ENCODE measurements at places on chromosomes 5 and 9.

DNA sequence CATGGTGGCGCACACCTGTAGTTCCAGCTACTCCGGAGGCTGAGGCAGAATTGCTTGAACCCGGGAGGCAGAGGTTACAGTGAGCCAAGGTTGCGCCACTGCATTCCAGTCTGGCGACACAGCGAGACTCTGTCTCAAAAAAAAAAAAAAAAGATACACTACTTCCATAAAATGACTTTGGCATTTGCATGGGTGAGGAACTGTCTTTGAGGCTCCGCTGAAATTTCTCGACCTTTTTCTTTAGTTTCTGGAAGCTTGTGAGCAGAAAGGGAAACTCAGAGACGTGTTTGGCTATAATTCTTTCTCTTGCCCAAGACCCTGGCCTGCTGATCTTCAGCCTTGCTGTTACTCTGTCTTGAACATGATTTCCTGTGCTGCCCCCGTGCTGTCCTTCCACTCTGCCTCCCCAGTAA is 37.3 kb downstream of the SPIN1 start:
- no peak for DNase-seq

DNA sequence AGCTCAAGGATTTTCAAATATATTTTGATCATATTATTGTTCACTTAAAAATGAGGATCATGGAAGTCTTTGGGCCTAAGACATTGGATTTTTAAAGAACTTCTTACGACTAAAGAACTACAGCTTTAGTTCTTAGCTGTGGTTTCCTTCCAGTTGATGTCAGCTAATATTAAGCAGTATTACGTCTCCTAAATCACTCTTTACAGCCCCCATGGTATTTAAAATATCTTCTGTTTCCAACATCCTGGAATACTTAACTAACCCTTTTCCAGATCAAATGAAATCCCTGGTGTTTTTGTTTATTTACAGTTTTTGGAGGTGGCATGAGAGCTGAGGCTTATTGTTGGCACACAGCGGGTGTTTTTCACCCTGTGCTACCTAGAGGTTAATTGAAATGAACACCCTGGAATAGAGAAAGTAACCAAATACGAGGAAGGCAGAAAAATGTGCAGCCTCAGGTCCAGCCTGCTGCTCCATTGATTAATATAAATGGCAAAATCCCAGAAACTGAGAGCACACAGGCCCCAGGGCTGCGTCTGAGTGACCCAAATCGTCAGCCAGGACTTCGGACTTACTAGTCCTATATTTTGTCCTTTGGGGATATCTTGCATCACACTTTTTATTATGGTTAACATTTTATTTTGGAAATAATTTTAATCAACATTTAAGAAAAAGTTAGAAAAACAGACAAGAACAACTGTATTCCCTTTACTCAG is 52.3 kb upstream of the ICE1 start:
- no peak for DNase-seq

DNA sequence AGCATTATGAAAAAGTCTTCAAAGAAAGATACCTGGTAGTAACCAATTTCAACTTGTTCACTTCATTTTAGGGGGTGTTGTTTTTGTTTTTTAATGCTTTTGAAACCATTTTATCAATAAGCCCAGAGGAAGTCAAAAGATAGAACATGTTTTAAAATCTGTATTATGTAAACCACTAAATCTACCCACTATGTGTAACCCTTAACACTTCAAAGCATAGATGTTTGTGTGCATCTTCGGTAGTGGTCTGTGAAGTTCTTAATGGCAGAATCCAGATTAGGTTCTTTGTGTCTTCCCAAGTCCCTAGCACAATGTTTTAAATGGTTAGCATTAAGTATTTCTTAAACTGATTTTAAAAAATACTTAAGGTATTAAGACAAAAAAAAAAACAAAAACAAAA is 6.3 kb downstream of the PLAA start:
- DNase-seq: no peak

DNA sequence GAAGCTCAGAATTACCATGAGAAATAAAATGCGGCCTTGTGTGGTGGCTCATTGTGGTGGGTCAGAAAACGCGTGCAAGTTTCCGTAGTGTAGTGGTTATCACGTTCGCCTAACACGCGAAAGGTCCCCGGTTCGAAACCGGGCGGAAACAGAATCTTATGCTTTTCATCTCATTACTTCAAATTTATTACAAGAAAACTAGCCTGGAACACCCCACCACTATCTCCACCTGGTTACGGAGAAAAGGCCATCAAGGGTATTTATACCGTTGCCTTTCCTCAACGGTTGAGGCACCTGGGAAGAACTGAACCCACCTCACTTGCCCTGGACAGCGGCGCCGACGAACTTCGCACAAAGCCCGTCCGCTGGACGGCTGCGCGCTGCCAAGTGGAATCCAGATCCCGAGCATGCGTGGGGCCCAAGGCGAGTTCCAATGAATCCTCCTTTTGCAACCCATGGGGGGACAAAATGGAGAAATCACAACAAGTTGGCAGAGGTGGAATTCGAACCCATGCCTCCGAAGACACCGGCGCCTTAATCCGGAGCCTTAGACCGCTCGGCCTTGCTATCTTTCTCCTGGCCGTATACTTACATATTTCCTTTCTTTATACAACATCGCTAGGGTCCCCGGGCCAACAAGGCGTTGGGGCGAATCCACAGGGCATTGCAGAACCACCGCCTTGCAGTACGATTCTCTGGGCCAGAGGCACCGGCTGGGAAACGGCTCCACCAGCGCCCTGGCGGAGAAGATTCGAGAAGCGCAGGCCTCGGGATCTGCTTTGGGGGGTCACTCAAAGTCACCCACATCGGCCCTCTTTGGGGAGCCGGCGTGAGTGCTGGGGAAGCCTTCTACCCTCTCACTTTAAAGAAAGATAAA is 16.9 kb downstream of the OR2V2 start:
- no peak for DNase-seq

GRCh38 chr9:33125871-33126823 is 41.0 kb downstream of the B4GALT1 start:
- no peak for DNase-seq

GRCh38 chr9:15927161-15927560 is 374.3 kb downstream of the CCDC171 start:
- DNase-seq: no peak

DNA sequence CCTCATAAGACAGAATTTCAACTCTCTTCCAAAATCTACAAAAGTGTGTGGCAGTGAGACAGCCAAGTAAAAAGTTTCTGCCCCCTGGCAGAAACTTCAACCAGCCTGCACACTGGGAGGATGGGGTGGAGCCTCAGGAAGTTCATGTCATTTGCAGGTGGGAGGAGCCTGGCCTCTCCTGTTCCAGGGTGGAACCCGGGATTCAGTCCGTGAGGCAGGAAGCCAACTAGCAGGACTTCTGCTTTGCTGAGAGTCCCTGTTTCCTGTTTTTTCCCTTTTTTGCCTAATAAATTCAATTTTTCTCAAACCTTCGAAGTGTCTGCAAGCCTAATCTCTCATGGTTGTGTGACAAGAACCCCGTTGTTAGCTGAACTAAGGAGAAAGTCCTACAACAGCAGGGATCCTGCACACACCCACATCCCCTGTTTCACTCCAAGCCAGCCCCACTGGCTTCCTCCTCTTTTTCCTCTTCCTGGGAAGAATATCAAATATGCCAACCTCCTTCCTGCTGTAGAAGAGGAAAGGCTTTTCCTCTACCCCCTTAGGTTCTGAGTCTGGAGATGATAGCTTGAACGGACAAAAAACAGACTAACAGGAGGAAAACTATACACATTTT is 69.3 kb downstream of the ALDH7A1 start:
- DNase-seq: no peak

- no peak for DNase-seq
Measured at GRCh38 chr5:161149078-161149477, 297.1 kb upstream of the ATP10B start.

- DNase-seq: no peak
Measured at GRCh38 chr5:93010616-93011015, 570.4 kb downstream of the NR2F1-AS1 start.

- DNase-seq: no peak
Measured at GRCh38 chr5:42715785-42716184, 40.8 kb upstream of the CCDC152 start.

DNA sequence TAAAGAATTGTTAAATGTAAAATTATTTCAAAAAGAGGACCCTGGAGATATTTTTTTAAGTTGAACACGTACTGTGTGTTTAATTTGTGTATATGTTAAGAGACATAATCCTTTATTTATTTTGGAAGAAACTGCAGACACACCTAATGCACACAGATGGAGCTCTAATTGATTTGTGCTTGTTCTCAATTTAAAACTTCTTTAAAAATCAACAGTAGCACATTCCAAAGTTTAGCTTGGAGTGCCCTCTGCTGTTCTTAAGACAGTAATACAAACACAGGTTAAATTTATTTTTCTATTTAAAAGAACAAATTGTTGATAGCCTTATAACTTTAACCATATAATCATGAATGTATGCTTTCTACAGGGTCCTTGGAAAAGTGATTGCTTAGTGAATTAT is 277.6 kb upstream of the ADAMTS16 start:
- DNase-seq: no peak

- no peak for DNase-seq
Measured at GRCh38 chr5:76175821-76176403, 92.7 kb downstream of the SV2C start.

DNA sequence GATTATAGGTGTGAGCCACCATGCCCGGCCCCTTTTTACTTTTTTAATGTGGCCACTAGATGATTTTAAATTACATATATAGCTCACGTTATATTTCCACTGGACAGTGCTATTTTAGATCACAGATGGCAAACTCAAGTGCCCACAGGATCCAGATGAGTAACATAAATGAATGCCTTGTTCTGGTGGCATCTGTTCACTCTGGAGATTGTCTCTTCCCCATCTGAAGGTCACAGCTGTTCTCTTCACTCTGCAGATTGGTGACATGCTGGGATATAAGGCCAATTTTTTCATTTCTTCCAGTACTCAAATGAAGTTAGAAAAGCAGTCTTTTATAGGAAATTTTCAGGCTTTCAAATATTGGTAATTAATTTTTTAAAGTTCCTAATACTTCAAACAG is 160.1 kb downstream of the DOCK8 start:
- DNase-seq: no peak

- DNase-seq: no peak
Measured at GRCh38 chr5:111813537-111813936, 56.5 kb upstream of the NREP start.

- no peak for DNase-seq
Measured at GRCh38 chr5:167869125-167869524, 422.3 kb upstream of the WWC1 start.

- DNase-seq: no peak
Measured at GRCh38 chr5:170442391-170442790, 53.2 kb upstream of the KCNMB1 start.

- DNase-seq: no peak
Measured at GRCh38 chr5:135027697-135028615, 6.1 kb downstream of the PITX1 start.

DNA sequence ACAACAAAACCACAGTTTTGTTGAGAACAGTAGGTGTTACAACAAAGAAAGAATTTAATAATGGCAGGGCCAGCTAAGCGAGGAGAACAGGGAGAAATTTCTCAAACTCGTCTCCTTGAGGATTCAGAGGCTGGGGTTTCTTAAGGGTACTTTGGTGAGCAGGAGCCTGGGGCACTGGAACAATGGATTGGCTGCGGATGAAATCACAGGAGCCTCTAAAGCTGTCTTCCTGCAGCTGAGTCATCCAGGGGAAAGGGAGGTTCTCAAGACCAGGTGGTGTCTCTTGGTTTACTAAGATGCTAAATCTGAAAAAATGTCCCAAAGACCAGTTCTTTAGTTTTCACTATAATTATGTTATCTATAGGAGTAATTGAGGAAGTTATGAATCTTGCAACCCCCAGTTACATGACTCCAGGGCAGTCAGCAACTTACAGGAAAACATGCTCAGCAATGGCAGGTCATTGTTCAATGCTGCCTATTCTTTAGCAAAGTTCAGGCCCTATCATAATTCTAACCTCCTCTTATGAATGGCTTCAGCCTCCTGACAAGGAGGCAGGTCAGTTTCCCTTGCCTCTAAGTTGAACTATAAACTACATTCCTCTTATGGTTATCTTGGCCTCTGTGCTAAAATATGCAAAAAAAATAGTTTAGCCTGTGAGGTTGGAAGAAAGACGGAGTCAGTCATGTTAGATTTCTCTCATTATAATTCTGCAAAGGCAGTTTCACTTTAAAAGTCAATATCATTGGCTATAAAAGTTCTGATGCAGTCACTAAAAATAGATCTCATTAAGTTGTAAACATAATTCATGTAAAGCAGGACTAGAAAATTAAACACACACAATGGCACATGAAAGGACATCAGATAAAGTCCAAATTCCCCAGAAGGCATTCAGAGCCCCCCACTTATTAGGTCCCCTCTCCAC is 63.3 kb upstream of the CKS2 start:
- no peak for DNase-seq

GRCh38 chr5:38905516-38905915 is 59.7 kb downstream of the OSMR start:
- DNase-seq: no peak

DNA sequence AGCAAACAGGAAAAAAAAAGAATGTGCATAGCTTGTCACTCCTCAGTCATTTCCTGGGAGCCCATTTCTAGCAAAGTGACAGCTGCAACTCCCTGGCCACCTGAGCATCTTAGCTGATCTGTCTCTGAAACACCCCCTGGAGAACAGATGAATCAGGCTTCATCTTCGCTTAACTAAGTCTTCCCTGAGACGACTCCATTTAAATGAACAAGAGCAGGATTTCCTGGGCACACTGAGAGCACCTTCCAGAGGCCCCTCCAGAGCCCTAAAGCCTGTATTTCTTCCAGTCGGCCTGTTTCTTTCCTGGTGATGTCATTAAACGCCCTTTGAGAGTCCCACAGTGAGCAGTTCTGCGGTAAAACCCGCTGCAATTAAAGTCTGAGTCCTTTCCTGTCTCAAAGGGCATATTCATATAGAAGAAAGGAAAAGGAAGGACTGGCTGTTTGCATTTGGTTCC is 13.9 kb downstream of the TGFBI start:
- DNase-seq: no peak

- no peak for DNase-seq
Measured at GRCh38 chr5:81626524-81626923, 124.4 kb downstream of the SSBP2 start.

- no peak for DNase-seq
Measured at GRCh38 chr5:142287973-142288313, 36.9 kb downstream of the SPRY4 start.

DNA sequence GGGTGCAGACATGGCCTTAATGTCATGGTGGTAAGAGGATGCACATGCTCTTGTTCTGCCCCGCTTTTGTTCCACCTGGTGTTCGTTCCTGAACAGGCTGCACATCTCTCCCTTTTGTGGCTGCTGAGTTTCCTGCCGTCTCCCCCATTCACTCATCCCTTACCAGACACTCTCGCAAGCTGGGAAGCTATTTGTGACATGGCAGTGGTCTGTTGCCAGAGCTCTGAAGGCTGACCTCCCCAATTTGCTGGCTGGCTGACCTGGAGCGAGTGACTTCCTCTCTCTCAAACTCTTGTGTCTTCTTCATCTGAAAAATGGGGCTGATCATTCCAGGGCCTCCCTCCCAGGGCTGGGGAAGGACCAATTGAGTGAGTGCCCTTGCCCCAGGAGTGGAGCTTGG is 35.9 kb downstream of the HRH2 start:
- DNase-seq: no peak

DNA sequence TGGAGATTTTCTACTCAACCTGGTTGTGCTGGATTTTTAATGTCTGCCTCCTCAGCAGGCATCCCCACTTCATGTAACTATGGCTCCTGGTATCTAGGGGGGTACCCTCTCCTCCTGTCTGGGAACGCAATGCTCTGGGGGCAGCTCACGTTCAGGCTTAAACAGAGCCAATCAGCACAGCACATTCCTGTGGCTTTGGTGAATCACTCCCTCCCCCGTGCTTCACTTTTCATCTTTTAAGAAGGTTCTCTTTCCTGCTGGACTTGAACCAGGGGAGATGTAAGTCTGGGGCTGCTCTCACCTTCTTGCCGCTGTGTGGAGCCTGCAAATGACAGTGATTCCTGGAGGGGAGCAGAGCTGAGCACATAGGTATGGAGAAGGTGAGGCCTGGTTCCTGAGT is 101.2 kb downstream of the MSX2 start:
- DNase-seq: no peak
